ENCODE measurements at places on chromosomes 13 and 19. TPM values are rescaled to one million over a fixed set of nuclear protein-coding genes. Genes with fewer than 3 reads are reported as not detected.

TSHZ3 gene
- 3.2 TPM for total RNA-seq

TEX26 gene
- total RNA-seq: not detected

SIGLEC10 gene
- 1.2 TPM for total RNA-seq

MADCAM1 gene
- not detected for total RNA-seq

KLK12 gene
- total RNA-seq: 2.6 TPM

FOXA3 gene
- not detected for total RNA-seq

HIF3A gene
- 6.6 TPM for total RNA-seq

RASGRP4 gene
- total RNA-seq: 1.2 TPM

NPAS1 gene
- total RNA-seq: 4.7 TPM

RFPL4AL1 gene
- total RNA-seq: not detected

SYNGR4 gene
- not detected for total RNA-seq

UBE2L5 gene
- total RNA-seq: 0.34 TPM

ANGPTL8 gene
- not detected for total RNA-seq

EFNB2 gene
- total RNA-seq: 28.1 TPM

IZUMO2 gene
- not detected for total RNA-seq

DCLK1 gene
- 16.5 TPM for total RNA-seq

ZNF709 gene
- 1.6 TPM for total RNA-seq

GGACT gene
- total RNA-seq: 4.0 TPM

ZNF486 gene
- 8.9 TPM for total RNA-seq

F10 gene
- 6.8 TPM for total RNA-seq

C1QTNF9B gene
- not detected for total RNA-seq

SYCN gene
- total RNA-seq: not detected

ATP12A gene
- 21.6 TPM for total RNA-seq

ATP8B3 gene
- total RNA-seq: 1.5 TPM

IL4I1 gene
- total RNA-seq: 0.89 TPM

CGB5 gene
- total RNA-seq: 2.5 TPM

ZNF846 gene
- 9.7 TPM for total RNA-seq

MYO16 gene
- total RNA-seq: 0.26 TPM

ZNF534 gene
- 0.30 TPM for total RNA-seq

AMER2 gene
- total RNA-seq: 0.32 TPM

SNRPD2 gene
- total RNA-seq: 160 TPM

BTBD2 gene
- total RNA-seq: 83.0 TPM

NKG7 gene
- total RNA-seq: not detected

CCDC124 gene
- total RNA-seq: 30.7 TPM

LAIR1 gene
- total RNA-seq: 1.8 TPM

KIR2DL1 gene
- not detected for total RNA-seq

FLT1 gene
- 4.9 TPM for total RNA-seq

TNNI3 gene
- total RNA-seq: 4.7 TPM

LILRB4 gene
- total RNA-seq: not detected

PRR36 gene
- total RNA-seq: 0.26 TPM

KIRREL2 gene
- total RNA-seq: not detected

TIMM29 gene
- 36.3 TPM for total RNA-seq

GRK1 gene
- not detected for total RNA-seq

AP1M2 gene
- total RNA-seq: 59.2 TPM

HSPB6 gene
- 4.1 TPM for total RNA-seq

B9D2 gene
- total RNA-seq: 9.3 TPM

GGN gene
- 0.68 TPM for total RNA-seq

PRR12 gene
- 24.6 TPM for total RNA-seq

ZNF681 gene
- total RNA-seq: 2.8 TPM

SLC1A6 gene
- total RNA-seq: 24.5 TPM

SCEL gene
- total RNA-seq: 296 TPM

TRPC4 gene
- not detected for total RNA-seq

IGFL3 gene
- 10.2 TPM for total RNA-seq

C19orf18 gene
- total RNA-seq: 1.0 TPM

DNAAF3 gene
- 10.6 TPM for total RNA-seq

REEP6 gene
- total RNA-seq: 9.5 TPM

BCL2L12 gene
- total RNA-seq: 28.0 TPM
